Activated T-helper 17 cell treated with anti-CD3 and anti-CD28 coated beads, Interleukin-2, amount 50 U/mL, for 72 hours (primary cell): ENCODE measurements at places on chromosomes 2 and 18.

GRCh38 chr2:31770741-31771140 is 190.0 kb upstream of the SRD5A2 start:
- no peak for ATAC-seq

- ATAC-seq, result no peak
These were observed 57.6 kb downstream of the SFXN5 start for GRCh38 chr2:73013936-73014335.

DNA sequence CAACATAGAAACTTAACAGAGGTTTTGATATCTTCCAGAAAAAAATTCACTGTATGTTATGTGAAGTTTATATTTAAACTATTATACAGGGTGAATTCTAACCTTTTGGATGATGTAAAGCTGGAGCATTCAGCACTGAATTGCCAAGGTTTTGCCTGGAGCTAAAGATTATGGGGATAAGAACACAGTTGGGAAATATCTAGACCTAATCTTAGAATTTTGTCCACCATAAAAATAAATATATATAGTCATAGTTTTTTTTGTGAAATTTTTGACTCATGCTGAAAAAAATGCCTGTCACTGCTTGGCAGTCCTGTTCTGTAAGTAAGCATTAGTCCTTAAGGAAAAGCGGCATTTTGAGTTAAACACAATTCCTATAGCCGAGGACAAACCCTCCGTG is 339.3 kb upstream of the TMEFF2 start:
- no peak for ATAC-seq

- peak; percentile 23 for ATAC-seq
These were observed 61.7 kb upstream of the TEX51 start for GRCh38 chr2:126836761-126837679.
